H7 (cell line): ENCODE measurements at places on chromosomes 3 and 15. TPM values are rescaled to one million over a fixed set of nuclear protein-coding genes. Genes with fewer than 3 reads are reported as not detected.

DNA sequence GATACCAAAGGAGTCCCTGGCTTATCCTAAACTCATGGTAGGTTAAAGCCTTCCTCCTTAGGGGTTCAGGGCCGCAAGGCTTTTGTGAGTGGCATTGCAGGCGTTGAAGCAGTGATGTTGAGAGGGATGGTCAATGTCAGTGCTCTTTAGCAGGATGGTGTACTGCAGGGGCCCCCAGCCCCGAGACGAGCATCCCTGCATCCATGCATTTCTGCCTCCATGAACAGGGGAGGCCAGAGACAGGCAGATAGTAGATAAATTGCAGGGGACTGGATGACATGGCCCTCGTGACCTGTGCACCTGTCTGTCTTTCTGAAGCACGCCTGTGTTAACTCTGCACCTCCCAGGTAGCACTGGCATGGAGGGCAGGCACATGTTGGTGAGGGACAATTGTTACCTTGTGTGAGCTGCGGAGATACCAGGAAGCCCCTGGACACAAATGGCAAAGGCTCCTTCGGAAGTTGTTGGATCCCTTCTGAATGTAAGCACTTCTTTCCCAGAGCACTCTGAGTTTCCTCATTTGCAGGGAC, 133.5 kb downstream of the SNRPN start:
- DNase-seq: no peak

DNA sequence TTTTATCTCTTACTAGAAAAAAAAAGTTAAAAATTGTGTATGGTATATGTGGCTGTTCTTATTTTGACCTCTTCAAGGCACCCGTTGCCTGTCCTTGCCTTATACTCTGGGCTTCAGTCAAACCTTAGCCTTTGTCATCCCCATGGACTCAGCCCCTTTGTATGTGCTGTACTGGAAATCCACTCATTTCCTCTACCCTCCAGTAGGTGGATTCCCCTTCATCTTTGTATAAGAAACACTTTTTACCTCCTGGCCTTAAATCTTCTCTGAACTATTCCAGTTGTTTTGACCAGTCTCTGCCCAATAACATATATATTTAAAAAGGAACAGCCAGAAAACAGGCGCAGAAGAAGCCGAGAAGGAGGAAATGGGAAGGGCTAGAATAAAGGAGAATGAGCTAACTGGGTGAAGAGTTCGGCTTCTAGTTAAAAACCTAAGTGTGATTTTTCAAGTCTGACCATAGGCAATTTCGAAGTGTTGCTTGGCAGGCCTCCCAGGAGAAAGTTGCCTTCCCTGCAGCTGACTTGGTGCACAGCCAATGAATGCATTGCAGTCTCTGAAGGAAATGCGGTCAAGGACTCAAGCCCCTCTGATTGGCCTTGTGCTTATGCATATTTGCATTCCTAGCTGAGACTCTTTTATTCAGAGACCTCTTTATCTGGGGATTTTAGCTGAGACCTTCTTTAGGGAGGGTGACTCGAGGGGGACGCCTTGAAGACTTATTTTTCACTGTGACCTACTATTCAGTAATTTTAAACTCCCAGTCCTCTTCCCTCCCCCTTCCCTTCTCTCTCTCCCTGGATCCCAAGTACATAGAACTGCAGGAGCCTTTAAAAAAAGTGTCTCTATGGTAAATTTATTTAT, 277.4 kb downstream of the ROBO1 start:
- DNase-seq: no peak

Gene PRR23C
- not detected in 2 replicates for total RNA-seq

Gene RBP2
- not detected in 2 replicates for total RNA-seq
